Right forelimb (tissue), 1 donor: ENCODE measurements at places on chromosomes 7 and 10.

GRCh38 chr10:60042914-60043313 lies 136.6 kb upstream of the CCDC6 start:
- no peak for DNase-seq

GRCh38 chr7:4134631-4135030 lies 547.5 kb upstream of the FOXK1 start:
- no peak for DNase-seq

DNA sequence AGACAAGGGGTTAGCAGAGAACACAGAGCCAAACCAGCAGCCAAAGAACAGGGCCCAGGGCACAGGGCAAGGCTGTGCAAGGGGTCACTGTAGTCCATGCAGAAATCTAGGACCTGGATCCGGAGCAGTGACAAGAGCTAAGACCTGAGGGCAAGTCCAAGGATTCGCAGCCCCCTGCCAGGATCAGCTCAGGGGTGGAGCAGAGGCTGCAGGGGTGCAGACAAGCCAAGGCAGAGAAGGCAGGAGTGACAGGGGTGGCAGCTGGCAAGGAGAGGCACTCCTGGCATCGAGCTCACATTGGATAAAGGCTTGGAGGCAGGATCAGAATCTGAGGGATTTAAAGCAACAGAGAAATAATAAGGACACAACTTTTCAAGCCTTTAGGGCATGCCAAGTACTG lies 80.7 kb upstream of the NANOS1 start:
- no peak for DNase-seq

GRCh38 chr10:77236029-77236428 lies 401.6 kb downstream of the KCNMA1 start:
- DNase-seq, result no peak

DNA sequence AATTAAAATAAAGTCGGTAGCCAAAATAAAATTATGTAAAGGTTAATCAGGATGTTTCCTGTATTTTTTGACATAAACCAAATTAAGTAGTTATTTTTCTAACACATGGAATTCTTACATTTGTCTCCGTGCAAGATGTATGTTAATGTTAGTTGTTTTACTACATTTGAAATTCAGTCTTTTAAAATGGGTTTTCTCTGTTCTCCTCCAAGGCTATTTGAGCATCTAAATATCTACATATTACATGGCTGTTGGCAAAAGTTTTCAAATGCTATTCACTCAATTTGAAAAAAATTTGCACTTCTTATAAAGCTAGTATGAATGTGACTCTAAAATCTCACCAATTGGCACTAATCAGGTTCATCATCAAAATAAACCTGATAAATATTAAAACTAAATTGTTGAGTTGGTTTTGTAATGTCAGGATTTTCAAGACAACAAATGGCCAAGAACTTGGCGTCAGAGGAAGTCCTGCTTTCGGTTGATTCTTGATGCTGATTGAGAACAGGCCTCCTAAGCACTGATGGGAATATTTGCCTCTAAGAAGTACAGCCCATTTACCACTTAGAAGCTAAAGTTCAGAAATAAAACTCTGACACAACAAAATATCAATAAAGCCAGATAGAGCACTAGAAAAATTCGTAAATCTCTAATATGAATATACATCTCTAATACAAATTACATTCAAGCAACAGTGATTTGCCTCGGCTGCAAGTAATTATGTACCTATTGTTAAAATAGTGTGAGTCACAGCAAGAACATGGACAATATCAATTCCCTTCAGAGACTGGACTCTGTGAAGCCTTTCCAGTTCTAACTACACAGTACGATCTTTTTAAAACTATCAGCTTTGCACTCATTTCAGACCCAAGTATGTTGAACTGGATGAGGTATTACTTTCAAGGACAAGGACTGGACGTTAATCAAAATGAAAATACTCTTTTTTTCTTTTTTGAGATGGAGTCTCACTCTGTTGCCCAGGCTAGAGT lies 733.1 kb upstream of the C7orf33 start:
- DNase-seq, result no peak

DNA sequence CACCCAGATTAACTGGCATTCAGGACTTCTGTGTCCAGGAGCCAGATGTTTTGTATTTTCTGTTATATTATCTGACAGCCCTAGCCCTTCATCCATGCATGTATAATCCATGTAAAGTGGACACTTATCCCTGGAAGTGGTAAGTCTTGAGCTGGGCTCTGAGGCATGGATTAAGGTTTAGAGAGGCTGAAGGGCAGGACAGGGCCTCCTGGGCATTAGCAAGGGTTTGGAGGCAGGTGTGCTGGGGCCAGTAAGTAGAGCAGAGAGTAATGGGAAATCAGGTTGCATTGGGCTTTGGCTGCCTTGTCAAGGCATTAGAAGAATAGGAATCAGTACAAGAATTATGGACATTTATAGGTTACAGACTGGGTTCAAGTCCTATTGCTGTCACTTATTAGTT lies 138.0 kb downstream of the DYNC1I1 start:
- DNase-seq, result no peak

DNA sequence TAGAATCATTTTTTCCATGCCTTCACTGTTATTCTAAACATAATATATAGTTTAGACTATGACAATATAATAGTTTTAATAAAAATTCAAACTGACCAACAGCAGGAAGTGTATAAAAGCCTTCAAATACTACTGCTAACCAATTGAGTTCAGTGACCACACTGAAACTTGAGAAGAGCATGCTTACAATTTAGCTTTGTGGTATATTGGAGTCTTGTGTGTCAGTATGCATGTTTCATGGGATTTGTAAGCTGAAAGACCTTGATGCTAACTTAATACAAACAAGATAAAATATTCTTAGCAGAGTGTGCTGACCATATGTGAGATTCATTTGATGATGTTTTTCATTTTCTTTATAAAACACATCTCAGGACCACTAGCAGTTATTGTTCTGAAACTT lies 395.5 kb downstream of the SUGCT start:
- no peak for DNase-seq
